ENCODE measurements at places on chromosomes 3 and 15.
A peak's percentile ranks its signal among the peaks of the same experiment; 100 is the strongest.

- DNase-seq, result no peak
Measured at GRCh38 chr3:146655333-146655996, 50.3 kb upstream of the PLSCR5 start.

- no peak for DNase-seq
Measured at GRCh38 chr3:162285259-162285658, 788.7 kb downstream of the OTOL1 start.

DNA sequence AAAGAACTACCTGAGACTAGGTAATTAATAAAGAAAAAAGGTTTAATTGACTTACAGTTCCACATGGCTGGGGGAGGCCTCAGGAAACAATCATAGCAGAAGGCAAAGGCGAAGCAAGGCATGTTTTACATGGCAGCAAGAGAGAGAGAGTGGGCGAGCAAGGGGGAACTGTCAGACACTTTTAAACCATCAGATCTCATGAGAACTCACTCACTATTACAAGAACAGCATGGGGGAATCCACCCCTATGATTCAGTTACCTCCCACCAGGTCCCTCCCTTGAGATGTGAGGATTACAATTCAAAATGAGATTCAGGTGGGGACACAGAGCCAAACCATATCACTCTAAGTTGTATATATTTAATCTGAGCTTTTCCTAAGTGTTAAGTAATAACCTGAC, 79.0 kb upstream of the MLF1 start:
- no peak for DNase-seq

- no peak for DNase-seq
Measured at GRCh38 chr3:127801731-127802313, 20.5 kb downstream of the MGLL start.

DNA sequence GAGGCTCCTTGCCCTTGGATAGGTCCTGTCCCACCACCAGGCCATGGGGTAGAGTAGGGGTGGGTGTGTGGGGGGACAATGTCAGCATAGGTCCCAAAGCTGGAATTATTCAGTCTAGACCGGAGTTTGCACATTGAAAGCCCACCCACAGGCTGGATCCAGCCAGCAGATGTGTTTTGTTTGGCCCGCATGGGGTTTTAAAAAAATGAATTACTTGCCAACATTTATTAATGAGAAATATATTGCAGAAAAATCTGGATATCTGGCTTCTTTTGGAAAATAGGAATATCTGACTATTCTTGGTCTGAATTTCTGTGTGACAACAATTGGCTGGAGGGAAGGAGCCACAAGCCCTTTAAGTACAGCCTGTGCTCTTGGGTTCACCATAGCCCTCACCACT, 17.3 kb upstream of the LRIG1 start:
- no peak for DNase-seq

- DNase-seq, result no peak
Measured at GRCh38 chr3:43434431-43434830, 148.1 kb downstream of the SNRK start.

DNA sequence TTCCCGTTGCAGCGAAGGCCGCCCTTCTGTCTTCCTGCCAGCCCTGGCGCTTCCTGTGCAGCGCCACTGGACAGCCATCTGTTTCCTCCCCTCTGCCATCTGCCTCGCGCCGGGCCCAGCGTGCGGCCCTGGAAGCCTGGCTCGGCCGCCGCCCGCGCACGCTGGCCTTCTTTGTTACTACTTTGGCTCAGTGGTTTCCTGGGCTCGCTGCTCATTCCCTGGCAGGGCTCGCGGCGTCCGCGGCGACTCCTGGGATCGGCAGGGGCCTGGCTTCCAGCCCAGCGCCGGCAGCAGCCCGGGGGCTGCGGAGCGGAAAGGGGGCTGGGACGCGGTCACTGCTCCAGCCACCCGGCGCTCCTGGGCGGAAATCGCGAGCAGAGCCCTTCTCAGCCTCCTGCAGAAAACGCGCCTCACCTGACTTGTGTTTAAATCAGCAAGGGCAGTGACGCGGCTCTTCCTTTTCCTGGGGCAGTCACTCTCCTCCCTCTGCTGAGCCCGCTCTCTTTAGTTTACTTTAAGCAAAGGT, 10.0 kb downstream of the CMTM7 start:
- DNase-seq, result peak; percentile 32

GRCh38 chr15:100903168-100903554, 16.0 kb upstream of the LRRK1 start:
- DNase-seq, result no peak

DNA sequence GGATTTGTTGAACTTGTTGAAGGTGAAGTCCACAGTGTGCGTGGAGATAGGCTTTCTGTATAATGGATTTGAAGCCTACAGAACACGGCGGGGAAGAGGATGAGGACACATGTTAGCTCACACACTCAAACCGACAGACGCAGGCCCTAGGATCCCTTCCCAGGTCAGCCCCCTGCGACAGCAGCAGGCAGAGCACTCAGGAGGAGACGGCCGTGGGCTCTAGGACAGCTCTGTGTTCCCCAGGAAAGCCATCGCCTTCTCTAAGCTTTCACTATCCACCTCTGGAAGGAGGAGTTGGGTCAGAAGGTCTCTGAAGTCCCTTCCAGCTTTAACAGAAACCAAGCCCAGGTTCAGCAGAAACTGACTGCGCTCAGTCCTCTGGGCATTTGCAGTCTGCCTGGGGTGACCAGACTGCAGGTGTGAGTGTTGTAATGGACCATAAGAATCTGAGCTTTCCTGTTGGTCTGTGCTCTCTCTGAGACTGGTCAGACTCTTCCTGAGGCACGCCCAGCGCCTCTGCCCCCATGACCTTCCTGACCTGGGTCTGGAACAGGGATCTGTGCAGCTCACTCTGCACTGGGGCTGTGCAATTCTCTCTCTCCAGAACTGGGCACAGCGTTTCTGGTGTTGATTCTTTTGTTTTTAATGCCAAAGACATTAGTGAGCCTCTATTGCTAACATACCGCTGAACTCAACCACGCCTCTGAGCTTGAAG, 33.5 kb downstream of the UMPS start:
- no peak for DNase-seq

DNA sequence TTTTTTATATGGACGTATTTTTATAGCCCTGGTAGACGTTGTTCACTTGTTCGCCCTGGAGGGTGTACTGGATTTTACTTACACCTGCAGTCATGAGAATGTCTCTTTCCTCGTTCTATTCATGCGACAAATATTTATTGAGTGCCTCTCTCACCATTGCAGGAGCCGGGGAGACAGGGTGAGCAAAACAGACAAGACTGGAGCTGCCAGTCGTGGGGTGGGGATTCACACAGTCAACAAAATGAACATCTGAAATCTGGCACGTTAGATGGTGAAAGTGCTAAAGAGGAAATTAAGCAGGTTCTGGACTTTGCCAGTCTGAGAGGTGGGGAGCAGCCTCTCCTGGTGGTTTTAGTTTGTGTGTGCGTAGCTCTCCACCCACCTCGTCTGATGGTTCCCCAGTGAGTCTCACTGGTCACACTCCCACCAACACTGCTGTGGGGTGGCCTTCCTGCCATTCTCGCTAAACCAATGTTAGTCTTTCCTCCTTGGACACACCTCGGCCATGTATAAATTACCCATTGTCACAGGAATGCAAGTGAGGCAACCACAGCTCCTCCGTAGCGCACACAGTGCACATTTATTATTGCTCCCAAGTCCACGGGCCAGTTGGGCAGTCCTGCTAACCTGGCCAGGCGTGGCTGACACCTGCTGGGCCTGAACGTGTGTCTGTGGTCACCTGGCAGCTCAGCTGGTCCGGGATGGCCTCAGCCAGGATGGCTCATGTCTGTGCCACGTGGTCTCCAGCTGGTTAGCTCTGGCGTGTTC, 31.5 kb downstream of the FBLN2 start:
- no peak for DNase-seq

DNA sequence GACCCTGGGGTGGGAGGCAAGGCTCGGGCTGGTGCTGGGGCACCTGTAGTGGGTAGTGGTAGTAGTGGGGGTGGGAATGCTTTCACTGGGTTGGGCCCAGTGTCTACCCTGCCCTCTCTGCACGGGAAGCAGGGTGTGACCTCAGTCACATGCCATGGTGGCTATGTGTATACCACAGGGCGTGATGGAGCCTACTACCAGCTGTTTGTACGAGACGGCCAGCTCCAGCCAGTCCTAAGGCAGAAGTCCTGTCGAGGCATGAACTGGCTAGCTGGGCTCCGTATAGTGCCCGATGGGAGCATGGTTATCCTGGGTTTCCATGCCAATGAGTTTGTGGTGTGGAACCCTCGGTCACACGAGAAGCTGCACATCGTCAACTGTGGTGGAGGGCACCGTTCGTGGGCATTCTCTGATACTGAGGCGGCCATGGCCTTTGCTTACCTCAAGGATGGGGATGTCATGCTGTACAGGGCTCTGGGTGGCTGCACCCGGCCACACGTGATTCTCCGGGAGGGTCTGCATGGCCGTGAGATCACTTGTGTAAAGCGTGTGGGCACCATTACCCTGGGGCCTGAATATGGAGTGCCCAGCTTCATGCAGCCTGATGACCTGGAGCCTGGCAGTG, 5.2 kb downstream of the DALRD3 start:
- no peak for DNase-seq

DNA sequence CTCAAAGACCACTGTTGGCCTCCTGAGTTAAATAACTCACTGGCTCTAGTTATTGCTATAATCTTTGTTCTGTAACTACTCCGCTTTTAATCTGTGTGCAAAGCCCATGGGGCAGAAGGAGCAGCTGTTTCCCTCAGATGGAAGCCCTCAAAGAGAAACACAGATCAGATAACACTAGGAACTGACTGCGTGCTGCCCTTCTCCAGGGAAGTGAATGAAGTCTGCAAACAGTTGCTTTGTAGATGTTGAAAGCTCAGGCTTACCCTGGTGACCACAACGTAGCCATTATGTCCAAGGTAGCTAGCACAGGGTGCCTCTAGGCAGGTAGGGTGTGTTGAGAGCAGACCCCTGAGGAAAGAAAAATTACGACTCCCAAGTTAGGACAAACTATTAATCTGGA, 152.3 kb upstream of the STAC start:
- DNase-seq, result no peak

- no peak for DNase-seq
Measured at GRCh38 chr3:71628522-71628921, 45.0 kb upstream of the FOXP1 start.

DNA sequence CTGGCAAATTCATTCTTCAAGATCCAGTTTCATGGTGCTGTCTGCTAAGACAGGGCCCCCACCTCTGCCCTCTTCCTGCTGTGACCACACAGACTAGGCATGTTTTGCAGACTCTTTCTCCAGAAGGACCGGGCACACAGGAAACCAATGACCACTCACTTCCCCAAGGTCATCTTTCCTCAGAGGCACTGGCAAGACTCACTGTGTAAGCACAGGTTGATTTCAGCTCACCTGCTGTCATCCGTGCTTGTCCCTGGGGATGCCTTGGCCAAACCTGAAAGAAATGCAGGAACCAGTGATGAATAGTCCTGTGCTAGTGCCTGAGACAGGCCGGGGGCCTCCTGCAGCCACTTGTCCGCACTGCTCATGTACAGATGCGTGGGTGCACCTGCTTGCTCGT, 33.5 kb downstream of the ALS2CL start:
- DNase-seq, result no peak

DNA sequence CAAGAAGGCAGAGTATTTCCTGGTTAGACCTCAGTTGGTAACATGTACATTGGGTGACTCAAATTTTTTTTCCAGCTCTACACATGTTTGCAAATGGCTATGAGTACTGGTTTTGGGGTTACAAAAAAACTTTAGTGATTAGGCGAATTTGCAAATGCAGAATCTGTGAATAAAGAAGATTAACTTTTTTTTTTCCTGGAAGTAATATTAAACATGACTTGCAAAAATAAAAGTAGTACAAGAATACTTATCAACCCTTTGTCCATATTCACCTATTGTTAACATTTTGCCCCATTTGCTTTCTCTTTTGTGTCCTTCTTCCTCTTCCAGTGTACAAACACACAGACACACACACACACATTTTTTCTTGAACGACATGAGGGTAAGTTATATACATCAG, 47.6 kb upstream of the RYK start:
- DNase-seq, result no peak

DNA sequence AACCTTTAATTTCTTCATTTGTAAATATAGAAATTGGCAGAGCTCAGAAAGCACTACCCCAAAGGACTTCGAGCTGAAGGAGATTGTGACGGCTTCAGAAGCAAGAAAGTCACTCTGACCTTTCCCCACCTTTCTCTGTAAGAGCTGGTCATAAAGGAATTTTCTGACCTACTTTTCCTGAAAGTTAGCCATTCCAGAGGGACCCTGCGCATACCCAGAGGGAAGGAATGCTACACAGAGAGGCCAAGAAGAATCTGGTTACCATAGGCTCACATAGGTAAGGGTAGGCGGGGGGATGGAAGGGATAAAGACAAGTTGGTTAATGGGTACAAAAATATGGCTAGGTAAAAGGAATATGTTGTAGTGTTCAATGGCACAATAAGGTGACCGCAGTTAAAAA, 1080.3 kb downstream of the ZPLD1 start:
- DNase-seq, result no peak

GRCh38 chr15:50854601-50855490, 53.6 kb upstream of the AP4E1 start:
- DNase-seq, result no peak

DNA sequence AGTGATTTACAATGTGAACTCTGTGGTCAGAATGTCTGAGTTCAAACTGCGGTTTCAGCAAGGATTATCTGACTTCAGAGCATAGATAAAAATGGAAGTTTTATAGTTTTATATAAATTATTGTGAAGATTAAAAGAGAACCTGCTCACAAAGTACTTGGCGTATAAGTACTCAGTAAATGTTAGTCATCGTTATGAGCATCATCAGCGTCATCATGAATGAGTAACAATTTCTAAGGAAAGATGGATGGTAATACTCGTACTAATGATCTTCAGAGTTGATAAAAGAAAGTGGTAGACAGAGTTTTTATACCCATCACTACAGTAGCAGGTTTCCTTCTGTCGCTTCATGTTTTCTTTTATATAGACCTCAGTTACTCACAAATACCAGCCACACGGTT, 341.8 kb downstream of the RAP2B start:
- DNase-seq, result no peak

DNA sequence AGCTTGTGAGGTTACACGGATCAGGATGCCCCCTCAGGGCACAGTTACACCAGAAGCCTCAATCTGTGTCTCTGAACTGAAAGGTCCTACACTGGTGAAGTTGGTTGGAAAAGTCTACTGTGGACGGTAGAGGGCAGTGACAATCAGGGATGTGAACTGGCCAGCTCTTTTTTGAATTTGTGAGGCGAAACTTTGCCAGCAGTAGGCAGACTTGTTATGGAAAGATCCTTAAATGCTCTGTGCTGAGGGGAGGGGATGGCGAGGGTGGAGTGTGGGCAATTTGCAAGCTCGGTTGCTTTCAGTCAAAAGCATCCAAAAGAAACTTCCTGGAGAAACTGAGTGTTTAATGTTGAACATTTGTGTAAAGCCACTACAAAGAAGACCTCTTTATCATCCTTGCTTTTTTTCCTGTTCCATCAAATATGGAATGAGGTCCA, 127.4 kb upstream of the ABHD17C start:
- peak; percentile 75 for DNase-seq

- DNase-seq, result no peak
Measured at GRCh38 chr3:20146301-20146700, 39.7 kb downstream of the SGO1 start.
